ENCODE measurements at places on chromosomes 11 and 22.

GRCh38 chr11:75591966-75592365 lies 29.9 kb downstream of the SERPINH1 start:
- no peak for DNase-seq

- DNase-seq, result no peak
Measured at GRCh38 chr11:3074912-3075589, 17.8 kb upstream of the CARS1 start.

GRCh38 chr11:120632579-120632978 lies 121.0 kb downstream of the GRIK4 start:
- DNase-seq, result no peak

DNA sequence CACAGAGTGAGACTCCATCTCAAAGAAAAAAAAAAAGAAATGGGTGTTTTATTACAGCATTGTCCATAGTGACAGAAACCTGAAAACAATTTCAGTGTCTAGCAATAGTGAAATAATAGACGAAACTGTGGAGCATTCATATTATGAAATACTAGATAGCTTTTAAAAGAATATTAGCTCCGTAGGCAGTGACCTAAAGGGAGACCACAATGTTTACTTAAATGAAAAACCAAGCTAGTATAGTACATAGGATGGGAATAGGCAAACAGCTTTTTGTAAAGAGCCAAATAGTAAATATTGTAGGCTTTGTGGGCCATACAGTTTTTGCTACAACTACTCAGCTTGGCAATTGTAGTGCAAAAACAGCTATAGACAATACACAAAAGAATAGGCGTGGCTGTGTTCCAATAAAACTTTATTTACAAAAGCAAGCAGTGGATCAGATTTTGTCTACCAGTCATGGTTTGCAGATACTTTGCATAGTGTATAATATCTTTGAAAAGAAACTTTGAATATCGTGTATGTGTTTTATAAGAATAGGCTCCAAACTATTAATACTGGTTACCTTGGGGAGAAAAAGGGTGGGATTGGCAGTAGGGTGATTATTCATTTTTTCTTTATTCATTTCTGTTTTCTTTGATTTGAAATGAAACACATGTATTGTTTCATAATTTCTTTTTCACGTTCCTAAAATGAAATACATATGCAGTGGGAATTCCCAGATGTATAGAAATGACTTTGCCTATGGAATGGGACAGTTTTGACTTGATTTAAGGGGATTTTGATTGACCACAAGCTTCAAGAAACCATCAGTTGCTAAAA lies 50.7 kb downstream of the PRR5L start:
- DNase-seq, result no peak

- no peak for DNase-seq
Measured at GRCh38 chr11:19651653-19652052, 61.0 kb upstream of the NAV2 start.

DNA sequence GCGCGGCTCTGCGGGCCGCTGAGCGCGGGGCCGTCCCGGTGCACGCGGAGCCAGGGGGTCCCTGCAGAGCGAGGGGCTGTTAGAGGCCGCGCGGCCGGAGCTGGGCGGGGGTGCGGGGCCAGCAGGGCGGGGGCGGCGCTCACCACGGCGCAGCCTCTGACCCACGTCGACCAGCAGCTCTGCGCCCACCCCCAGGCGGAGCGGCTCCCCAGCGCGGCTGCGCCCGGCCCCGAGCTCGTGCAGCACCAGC lies 385 bp upstream of the SCO2 start:
- no peak for DNase-seq

- DNase-seq, result no peak
Measured at GRCh38 chr22:20965104-20965887, 1.8 kb upstream of the AIFM3 start.

DNA sequence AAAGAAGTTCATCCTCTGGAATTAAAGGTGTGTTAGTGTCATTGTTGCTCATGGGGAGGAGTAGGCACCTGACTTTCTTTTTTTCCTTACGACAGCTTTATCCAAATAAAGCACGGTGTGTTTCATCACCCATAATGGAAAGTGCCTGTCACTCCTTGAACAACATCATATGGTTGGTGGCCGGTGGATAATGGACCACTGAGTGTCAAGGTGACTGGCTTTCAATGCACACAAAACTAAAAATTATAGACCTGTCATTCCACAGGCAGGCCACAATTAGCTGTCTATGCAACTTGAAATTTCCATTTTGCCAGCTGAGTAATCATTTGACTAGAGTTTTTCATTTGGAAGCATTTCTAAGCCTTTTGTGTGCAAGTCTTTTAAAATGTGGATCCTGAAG lies 45.0 kb upstream of the MPPED2 start:
- DNase-seq, result no peak

GRCh38 chr11:14423633-14424032 lies 64.7 kb upstream of the RRAS2 start:
- peak; percentile 65 for DNase-seq

GRCh38 chr11:66933531-66933930 lies 24.7 kb downstream of the PC start:
- DNase-seq, result no peak

- DNase-seq, result peak; percentile 18
Measured at GRCh38 chr11:32435152-32435480, 223 bp downstream of the WT1 start.

DNA sequence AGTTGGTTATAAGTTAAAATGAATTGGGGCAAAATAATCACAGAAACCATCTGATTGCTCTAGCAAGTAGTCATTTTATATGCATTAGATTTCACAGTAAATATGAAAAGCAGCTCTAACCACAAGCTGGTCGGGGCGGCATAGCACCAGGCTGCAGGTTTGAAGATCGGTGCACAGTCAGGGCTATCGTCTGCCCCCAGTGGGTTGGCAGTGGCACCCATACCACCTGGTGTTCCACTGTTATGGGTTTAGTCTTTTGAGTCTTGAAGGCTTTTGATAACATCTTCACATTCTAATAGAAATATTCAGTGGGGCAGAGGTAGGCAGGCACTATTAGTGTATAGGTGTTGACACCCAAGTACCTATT lies 62.1 kb downstream of the GRK3 start:
- DNase-seq, result no peak

Measured in HT1080 (cell line).